Panc1 (cell line): ENCODE measurements at places on chromosomes 13 and 19.

GRCh38 chr19:35143231-35143715 is at the start of gene FXYD7:
TSS of gene FXYD7 (plus strand) at chr19:35143255. CDS start at chr19:35143334, 79 bp downstream.
- DNase-seq, result no peak

DNA sequence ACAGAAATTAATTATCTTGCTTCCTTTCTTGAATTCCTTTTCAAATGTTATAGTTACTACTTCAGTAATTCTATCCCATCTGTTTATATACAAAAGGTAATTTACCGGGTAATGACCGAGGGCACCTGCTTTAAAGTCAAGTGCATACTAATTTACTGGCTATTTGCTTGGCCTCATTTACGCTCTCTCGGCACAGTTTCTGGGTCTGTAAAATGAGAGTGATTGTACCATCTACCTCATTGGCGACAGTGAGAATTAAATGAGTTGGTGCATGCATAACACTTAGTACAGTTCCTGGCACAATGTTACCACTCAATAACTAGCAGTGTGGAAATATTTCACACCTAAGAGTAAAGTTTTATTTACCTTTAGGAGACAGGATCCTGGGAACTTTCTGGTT is 111.6 kb downstream of the GGACT start:
- DNase-seq, result no peak

- DNase-seq, result no peak
Measured at GRCh38 chr19:12715929-12716328, 7.8 kb downstream of the TNPO2 start.

GRCh38 chr13:50171590-50172282 is 156.5 kb downstream of the KCNRG start:
- no peak for DNase-seq

DNA sequence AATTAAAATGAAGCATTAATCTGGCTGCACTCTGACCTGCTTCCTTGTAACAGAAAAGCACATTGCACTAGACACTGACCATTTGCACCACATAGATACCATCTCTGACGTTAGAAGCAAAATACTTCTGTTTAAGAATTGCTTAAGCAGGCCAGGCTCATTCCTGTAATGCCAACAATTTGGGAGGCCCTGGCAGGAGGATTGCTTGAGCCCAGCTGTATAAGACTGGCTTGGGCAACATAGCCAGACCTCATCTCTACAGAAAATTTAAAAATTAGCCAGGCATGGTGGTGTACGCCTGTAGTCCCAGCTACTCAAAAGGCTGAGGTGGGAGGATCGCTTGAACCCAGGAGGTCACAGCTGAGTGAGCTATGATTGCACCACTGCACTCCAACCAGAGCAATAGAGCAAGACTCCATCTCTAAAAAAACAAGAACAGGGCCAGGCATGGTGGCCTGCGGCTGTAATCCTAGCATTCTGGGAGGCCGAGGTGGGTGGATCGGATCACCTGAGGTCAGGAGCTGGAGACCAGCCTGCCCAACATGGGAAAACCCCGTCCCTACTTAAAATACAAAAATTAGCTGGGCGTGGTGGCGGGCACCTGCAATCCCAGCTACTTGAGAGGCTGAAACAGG is 7.0 kb upstream of the TLE6 start:
- DNase-seq, result no peak

DNA sequence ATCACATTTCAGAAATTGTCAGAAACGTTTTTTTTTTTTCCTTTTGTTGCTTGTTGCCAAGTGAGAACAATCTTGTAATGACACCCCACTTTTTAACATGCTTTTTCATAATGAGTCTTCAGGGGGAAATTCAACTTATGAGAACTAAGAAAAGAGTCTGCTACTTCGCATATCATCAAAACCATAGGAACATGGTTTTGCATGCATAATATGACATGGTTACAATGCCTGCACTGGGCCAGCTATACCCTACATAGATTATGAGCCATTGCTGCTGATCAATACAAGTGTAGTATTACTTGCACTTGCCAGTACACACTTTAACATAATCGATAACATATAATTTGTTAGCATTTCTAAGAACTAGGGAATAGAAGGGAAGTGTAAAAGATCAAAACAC is 191.0 kb upstream of the NBEA start:
- DNase-seq, result no peak

GRCh38 chr19:29614780-29615179 is 8.7 kb downstream of the POP4 start:
- no peak for DNase-seq

- no peak for DNase-seq
Measured at GRCh38 chr19:50534478-50534877, 20.8 kb upstream of the ASPDH start.

DNA sequence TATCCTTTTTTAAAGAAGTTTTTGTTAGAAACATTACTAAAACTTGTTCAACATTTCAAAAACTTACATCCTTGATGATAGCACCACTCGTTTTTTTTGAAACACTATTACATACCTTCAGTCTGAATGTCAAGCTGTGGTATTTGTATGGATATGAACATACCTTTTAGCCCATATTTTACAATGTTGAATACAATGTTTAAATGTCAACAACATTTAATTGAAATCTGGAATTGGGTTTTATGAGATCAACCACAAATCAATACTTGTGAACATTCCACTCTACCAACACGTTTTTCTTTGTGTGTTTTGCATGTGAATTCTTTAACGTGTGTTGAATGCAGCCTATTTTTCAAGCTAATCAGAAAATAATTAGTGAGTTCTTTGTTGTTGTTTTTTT is 4.7 kb downstream of the SERP2 start:
- no peak for DNase-seq

GRCh38 chr13:113862931-113863523 is 849 bp downstream of the GAS6 start:
- no peak for DNase-seq

DNA sequence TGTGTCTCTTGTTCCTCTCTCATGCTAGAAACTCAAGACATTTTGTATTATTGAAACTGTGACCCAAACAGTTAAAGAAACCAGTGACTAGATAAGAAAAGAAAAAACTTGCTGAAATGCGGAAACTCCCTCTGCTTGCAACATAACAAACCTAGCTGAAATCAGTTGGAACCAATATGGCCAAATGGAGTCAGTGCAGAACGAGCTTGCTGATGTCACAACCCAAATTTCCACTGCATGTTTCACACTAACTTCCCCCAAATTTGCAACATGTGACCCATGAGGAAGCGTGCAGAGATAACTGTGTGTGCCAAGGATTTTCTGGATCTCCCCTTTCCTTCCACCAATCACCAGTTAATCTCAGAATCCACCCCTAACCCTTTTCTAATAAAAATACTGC is 208.0 kb downstream of the DLEU7 start:
- DNase-seq, result no peak

- DNase-seq, result no peak
Measured at GRCh38 chr19:17153996-17154395, 61.2 kb upstream of the USE1 start.

- no peak for DNase-seq
Measured at GRCh38 chr19:55581145-55581822, 636 bp upstream of the ZNF579 start.

GRCh38 chr19:28034936-28035335 is 1178.0 kb downstream of the UQCRFS1 start:
- DNase-seq, result no peak

- no peak for DNase-seq
Measured at GRCh38 chr13:37929308-37929707, 59.7 kb upstream of the TRPC4 start.
